ENCODE measurements at places on chromosomes 2 and 18. TPM values are rescaled to one million over a fixed set of nuclear protein-coding genes. Genes with fewer than 3 reads are reported as not detected.

The GPR45 gene
- polyA plus RNA-seq: not detected

The REG1B gene
- polyA plus RNA-seq: not detected

The ABCG5 gene
- polyA plus RNA-seq: not detected

The GPR35 gene
- polyA plus RNA-seq: 0.18 TPM

The INPP5D gene
- polyA plus RNA-seq: 13.9 TPM

The KIAA2012 gene
- not detected for polyA plus RNA-seq

The KCMF1 gene
- polyA plus RNA-seq: 49.3 TPM

The NT5C1B gene
- polyA plus RNA-seq: not detected

The CFAP65 gene
- polyA plus RNA-seq: 0.03 TPM

The CDH2 gene
- 37.6 TPM for polyA plus RNA-seq

The SP9 gene
- polyA plus RNA-seq: not detected
